Gastroesophageal sphincter (tissue), 4 donors: ENCODE measurements at places on chromosomes 4 and X. TPM values are rescaled to one million over a fixed set of nuclear protein-coding genes. Genes with fewer than 3 reads are reported as not detected.
A peak's percentile ranks its signal among the peaks of the same experiment; 100 is the strongest.

DNA sequence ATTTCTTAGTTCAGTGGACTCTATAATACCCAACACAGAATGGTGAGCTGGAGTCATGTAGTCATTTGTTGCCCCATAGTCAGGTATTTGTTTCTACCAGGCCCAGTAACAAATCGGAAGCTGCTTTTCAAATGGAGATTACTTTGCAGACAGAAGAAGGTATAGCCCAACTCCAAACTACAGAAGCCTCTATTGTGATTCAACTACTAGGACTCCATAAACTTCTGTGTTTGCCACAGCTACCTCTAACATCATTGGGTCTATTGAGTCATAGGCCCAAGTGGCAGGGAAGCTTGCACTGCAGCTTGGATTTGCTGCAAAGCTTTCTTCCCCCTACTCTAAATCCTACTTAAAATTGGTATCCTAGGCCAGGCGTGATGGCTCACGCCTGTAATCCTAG, 148.8 kb upstream of the STK26 start:
- ATAC-seq, result no peak

DNA sequence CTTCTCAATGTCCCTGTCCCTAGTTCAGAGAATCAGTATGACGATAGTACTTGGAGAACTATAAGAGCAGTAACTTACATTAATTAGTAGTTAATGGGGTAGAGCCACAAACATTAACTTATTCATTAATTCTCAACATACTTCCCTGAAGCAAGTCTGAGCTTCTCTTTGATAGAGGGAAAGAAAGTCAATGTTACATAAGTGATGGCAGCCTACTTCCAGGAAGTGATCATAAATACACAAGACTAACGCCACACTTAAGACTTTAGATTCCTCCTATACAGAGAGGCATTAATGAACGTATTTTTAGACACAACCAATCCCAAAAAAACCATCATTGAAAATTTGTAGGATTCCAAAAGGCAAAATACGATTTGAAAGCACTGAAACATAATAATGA, 33.8 kb downstream of the TSPAN5 start:
- no peak for ATAC-seq

- no peak for ATAC-seq
Observed at GRCh38 chrX:20348139-20348538, 81.4 kb upstream of the RPS6KA3 start.

DNA sequence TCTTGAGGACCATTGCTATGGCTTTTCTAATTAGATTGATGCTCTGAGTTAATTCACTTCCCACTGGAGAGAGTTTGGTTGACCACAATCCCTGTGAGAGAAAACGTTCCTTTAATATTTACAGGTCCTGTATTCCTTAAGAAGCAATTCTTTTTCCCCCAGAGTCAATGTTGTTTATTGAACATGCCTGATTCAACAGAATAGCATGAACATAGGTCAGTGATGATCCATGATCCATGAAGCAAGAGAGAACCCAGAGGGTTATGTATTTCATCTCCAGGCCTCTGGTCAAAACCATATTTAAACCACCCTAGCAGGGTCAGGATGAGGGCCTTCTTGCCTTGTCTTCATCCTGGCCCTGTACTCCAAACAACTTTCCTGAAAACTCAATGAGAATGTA, 39.4 kb upstream of the EFHC2 start:
- no peak for ATAC-seq

GRCh38 chrX:41435708-41436107, 11.4 kb upstream of the NYX start:
- ATAC-seq, result peak; percentile 58

DNA sequence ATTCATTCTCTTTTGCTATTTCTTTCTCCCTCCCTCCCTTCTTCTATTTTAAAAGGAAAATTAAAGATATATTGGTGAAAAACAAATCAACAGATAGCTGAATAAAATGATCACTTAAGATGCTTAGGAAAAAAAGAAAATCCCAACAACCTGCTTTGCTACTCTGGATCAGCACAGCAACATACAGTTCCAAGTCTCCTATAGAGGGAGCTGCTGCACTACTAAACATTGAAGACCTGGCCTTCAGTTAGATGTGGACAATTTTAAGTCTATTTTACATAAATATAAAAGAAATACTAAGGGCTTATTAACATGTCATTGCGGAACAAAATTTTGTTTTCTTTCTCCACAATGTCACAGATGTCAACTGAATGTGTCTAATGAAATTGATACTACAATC, 226.4 kb downstream of the MAGEB5 start:
- no peak for ATAC-seq

- ATAC-seq, result no peak
Observed at GRCh38 chr4:24845132-24845531, 49.8 kb downstream of the SOD3 start.

- ATAC-seq, result no peak
Observed at GRCh38 chr4:76386566-76387305, 34.2 kb downstream of the CCDC158 start.

DNA sequence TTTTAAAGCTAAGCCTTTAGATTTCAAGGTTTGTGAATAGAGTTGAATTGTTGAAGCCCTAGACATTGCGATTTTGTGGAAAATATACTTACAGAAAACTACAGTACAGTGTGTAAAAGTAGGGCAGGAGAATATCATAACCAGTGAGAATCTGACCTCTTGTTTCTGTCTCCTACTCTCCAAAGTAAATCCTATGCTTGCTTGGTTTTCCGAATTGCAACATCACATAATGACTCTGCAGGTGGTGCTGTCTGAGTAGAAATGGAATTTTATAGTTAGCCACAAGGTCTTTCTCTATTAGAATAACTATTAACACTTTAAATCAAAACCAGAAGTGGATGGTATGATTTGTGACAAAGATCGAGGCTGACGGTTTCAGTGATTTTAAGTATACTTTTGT, 505.6 kb downstream of the RAPGEF2 start:
- no peak for ATAC-seq

DNA sequence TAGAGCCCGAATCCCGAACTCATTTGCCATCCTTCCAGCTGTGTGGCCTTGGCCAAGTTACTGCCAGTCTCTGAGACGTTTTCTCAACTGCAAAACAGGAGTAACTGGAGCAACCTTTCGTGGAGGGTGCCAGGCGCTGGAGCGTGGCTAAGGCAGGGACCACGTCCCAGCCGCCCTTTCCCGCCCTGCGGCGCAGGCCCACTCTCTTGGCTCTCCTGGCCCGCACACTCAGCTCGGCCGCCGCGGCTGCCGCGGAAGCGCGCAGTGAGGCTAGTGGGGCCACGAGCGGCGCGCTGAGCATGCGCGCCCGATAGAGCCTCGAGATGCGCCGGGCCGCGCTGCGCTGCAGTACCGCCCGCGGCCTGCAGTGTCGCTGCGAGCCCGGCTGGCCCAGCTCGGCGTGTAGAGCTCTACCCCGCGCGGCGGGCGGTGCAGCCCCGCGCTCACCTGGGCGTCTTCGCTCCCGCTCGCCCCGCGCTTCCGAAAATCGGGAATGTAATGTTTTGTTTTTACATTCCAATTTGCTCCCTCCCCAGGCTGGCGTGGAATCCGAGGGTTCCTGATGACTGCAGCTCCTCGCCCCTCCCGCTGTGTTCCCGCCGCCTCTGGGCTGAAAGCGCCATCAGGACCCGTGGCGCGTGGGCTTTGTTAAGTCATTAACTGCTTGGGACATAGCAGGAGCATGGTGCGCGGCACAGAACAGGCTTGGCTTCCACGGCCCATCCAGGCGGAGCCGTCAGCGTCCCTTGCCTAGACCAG, 4.0 kb upstream of the ZNF518B start:
- peak; percentile 85 for ATAC-seq

ARSJ gene
- 17.5 TPM for total RNA-seq

NBDY gene
- total RNA-seq, result 12.2 TPM

PDGFRA gene
- 164 TPM for total RNA-seq

HSFX4 gene
- not detected for total RNA-seq
